ENCODE measurements at places on chromosomes 7 and 10.

DNA sequence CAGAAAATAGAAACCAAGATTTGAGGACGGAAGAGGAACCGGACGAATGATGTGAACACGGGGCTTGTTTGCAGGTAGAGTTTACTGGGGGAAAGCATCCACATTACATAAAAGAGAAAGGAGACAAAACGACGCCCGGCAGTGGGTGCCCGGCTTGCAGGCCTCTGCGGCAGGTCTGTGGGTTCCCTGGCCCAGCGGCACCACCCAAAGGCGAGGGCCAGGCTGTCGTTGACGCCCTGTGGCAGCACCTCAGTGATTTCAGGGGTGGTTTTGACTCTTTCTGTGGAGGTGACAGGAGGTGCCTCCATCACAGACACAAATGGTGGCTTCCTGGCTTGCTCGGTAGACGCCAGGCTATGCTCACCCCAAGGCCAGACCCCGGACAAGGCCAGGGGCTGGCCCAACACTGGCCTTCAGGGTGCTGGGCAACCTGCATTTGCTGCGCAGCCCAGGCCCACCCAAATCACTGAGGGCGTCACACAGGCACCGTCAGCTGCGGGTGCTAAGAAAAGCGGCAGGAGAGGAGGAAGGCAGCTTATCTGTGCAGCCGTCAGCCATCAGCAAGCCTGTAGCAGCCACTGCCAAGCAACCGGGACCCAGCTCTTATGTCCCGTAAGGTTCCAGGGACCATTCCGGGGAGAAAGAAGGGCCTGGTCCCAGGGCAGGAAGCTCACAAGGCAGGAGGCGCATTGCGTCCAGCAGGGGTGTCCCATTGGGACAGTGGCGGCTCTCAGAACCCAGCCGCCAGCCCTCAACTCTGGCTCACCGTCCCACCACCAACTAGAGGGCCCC, 230.3 kb downstream of the PTPRN2 start:
- no peak for DNase-seq

DNA sequence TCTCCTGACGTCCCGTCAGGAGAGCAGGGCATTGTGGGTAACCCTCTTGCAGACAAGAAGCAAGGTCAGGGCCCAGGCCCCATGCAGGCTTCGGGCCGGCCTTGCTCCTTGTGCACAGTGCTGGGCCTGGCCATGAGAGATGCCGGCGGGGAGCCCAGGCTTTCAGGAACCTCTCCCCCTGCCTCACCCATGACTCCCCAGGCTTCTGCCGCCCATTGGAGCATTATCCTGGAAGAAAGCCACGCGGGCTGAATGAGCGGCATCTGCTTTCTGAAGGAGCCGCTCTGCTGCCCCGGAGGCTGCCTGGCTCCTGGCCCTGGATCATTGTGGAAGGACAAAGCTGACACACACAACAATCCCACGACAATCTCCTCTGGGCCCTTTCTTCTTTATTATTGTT, 233.5 kb downstream of the TCF7L2 start:
- no peak for DNase-seq

- peak; percentile 40 for DNase-seq
Observed at GRCh38 chr10:125193306-125193877, 33.0 kb upstream of the CTBP2 start.

- DNase-seq = no peak
Observed at GRCh38 chr10:94288361-94289101, 74.2 kb downstream of the NOC3L start.

- DNase-seq = no peak
Observed at GRCh38 chr10:121104476-121105111, 253.4 kb downstream of the WDR11 start.

DNA sequence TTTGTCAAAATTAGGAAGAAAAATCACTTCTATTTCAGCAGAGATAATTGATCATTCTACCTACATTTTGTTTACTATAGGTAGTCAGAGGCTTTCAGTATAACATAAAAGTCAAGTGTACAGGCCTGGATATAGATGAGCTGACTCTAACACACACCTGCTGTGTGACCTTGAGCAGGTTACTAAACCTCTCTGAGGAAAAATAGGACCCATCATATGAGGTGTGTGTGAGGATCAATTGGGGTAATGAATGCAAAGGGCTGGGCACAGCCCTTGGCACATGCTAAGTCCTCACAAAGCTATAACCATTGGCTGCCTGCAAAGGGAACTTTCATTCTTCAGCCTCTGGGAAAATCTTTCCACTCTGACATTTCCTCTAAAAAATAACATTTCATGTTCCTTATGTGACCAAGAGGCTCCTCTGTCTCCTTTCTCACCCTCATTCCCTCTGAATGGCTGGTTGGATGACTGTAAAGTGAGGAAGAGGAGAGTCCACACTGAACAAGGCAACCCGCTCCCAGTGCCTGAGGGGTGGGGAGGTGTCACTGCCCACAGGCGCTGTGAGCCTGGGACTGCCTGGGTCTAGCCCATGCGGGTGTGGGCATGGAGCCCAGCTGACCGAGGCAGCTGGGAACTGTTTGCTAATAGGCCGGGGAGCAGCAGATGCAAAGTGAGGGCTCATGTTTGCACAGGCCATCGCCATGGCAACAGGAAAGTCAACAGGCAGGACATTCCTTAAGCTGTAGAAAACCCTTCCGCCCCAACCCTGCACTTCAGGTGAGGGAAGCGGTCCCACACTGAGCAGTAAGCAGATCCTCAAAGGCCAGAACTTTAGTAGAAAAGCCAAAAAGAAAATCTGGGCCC, 36.8 kb downstream of the MYOF start:
- DNase-seq = peak; percentile 99

DNA sequence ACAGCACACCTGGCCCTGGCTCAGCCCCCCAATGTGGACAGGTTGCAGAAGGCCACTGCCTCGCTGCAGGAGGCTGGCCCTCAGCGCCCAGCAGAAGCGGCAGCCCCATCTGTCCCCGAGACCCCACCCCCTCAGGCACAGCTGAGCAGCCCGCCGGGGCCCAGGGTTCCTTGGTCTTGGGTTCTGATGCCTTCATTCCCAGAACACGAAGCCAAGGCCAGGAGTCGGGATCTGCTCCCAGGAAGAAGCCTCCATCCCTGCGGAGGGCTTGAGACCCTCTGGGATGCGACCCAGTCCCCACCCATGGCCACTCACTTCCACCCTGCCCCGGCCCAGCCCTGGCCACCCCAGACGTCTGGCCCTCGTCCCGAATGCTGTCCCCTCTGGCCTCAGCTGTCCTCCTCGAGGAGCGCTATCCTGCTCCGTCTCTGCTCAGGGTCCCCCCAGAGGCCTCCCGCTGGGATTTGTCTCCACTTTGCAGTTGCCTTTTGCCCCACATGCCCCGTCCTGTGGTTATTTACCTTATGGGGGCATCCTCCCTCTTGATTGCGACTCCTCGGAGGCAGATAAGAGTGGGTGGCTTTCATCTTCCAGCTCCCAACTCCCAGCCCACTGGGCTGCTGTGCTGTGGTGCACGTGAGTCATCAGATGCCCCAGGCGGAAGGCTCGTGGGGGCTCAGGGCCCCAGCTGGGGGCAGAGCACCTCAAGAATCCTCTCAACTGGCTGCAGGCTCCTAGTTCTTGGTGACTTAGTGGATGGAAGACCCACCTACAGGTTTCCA, 97.5 kb downstream of the MKI67 start:
- DNase-seq = no peak

- DNase-seq = no peak
Observed at GRCh38 chr10:103049237-103049636, 131.1 kb downstream of the CNNM2 start.

DNA sequence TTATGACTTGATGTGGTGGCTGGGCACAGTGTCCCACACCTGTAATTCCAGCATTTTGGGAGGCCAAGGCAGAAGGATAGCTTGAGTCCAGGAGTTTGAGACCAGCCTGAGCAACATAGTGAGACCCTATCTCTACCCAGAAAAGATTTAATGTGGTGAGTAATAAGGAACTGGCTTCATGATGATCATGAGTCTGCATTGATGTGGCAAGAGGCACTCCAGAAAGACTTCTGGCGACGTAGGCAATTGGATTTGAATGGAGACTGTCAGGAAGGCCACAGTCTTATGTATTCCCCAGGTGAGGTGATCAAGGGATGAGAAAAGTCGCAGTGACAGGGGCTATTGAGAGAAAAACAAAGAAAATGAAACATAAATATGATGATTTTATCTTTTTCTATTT, 138.0 kb downstream of the CACNB2 start:
- DNase-seq = no peak

GRCh38 chr10:48638158-48638557, 33.3 kb upstream of the ARHGAP22 start:
- DNase-seq = no peak

DNA sequence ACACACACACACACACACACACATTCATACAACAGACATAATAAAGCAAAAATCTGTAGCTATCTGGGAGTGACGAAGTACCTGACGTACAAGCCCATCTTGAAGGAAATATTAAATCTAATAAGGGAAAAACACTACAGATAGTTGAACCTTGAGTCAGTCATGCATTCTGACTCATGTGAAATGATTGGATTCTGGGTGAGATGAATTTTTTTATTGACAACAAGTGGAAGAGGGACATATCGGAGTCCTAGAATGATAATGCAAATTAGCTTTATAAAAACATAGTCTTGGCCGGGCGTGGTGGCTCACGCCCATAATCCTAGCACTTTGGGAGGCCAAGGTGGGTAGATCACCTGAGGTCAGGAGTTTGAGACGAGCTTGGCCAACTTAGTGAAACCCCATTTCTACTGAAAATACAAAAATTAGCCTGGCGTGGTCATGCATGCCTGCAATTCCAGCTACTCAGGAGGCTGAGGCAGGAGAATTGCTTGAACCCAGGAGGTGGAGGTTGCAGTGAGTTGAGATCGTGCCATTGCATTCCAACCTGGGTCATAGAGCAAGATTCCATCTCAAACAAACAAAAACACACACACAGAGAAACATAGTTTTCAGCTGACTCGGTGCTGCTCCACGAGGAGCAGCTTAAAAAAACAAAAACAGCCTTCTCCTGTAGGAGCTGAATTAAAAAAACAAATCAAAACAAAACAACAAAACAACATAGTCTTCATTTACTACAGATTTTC, 154.4 kb upstream of the MKLN1 start:
- no peak for DNase-seq

DNA sequence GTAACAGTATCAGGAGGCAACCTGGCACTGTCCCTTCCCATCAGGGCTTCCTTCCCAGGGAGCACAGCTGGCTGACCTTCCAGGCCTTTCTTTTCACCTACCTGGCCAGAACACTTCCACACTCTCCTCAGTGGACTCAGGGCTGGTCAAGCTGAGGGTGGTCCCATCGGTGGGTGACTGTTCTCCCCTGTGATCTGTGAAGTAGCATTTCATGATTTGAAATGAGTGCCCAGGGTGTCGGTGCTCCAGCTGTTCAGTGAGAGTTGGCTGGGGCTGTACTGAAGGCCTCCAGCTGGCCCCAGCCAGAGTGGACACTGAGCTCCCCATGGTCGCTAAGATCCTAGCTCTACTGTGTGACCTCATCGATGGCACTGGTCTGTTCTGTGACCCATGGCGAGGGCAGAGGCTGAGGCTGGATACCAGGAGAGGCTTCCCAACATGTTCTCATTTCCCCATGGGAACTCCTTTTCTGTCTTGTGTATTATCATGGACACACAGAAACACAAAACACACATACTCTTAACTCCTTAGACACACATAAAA, at the start of gene FAM170B:
FAM170B (minus strand) TSS at position 316 of the 543 bp plus-strand sequence; CDS start at position 213, 103 bp downstream.
- DNase-seq = no peak

- no peak for DNase-seq
Observed at GRCh38 chr7:105640956-105641810, 59.9 kb upstream of the EFCAB10 start.

GRCh38 chr7:7017707-7018280, 164.6 kb upstream of the C1GALT1 start:
- no peak for DNase-seq

- peak; percentile 90 for DNase-seq
Observed at GRCh38 chr7:151051108-151051507, 2.8 kb downstream of the ASIC3 start.

DNA sequence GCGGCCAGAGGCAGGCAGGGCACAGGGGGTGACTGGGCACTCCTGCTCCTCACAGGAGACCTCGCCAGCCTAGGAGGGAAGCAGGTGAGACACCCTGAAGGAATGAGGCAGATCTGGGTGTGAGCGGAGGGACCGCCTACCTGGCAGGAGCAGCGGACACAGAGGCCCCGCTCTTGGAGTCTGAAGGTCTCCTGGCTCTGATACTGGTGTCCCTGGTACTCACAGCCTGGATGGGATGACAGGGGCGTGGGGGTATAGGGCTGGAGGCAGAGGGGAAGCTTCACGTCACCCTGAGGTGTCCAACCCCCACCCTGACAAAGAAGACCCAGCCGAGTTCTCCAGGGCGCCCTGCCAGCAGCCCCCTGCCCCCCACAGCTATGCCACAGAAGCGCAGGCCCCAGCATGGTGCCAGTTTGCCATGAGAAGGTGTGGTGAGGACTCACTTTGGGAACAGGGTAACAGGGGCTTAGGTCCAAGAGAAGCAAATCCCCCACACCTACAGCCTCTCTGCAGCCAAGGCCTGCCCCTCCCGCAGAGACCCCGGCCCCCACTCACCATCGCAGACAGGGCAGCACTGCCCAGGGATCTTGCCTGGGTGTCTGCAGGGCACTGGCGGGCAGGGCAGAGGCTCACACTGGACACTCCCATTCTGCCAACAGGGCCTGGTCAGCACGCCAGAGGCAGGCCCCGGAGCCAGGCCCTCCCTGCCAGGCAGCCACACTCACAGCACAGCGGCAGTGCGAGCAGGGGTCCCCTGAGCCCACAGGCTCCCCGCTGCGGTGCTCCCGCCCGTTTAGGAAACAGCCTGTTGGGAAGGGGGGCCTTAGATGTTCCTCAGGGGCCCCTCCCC, 17.0 kb downstream of the KCP start:
- DNase-seq = no peak

GRCh38 chr7:124779194-124779593, 13.6 kb upstream of the GPR37 start:
- no peak for DNase-seq

DNA sequence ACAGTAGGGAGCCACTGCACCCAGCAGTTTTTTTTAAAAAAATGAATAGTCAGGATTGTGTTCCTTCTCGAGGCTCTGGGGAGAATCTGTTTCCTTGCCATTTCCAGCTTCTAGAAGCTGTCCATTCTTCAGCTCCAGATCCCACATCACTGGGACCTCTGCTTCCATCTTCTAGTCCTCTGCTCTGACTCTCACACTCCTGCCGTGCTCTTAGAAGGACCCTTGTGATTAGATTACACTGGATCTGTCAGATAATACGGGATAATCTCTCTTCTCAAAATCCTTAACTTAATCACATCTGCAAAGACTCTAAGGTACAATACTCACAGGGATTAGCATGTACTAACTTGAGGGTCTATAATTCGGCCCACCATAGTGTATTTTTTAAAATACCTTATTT, 158.9 kb upstream of the SP4 start:
- no peak for DNase-seq

DNA sequence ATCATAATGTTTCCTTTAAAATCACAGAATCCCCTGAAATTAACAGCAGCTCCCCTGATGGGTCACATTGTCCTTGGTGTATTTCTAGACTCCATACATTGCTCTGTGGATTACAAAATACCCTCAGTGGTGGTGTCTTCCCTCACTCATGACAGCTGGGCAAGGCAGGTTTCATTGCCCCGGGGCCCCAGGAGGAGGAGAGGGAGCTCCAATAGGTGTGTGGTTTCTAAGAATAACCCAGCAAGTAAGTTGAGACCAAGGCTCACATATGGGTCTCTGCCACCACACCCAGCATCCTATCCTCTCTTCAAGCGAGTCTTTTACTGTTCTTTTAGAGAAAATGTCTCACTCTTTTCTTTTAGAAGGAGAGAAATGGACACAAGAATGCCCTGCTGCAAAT, 63.6 kb downstream of the PKD1L1 start:
- DNase-seq = no peak

GRCh38 chr7:107998660-107999480, 4.1 kb downstream of the LAMB1 start:
- DNase-seq = no peak
